Naive thymus-derived CD8-positive, alpha-beta T cell (primary cell): ENCODE measurements at places on chromosomes 12 and 14.

GRCh38 chr14:70888681-70889175 lies 18.5 kb upstream of the PCNX1 start:
- DNase-seq: no peak

DNA sequence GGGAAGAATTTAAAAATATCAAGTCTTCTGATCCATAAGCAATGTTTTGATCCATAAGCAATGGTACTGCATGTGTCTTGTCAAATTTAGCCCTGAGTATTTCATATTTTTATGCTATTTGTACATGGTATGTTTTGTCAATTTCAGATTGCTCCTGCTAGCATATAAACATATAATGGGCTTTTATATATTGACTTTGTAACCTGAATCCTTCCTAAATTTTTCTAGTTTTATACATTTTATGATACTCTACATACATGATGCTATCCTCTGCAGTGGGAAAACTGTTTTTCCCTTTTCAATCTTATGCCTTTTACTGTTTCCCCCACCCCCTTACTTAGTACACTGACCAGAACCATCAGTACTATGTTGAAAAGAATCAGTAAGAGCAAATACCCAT lies 75.1 kb downstream of the R3HDM2 start:
- DNase-seq: no peak

DNA sequence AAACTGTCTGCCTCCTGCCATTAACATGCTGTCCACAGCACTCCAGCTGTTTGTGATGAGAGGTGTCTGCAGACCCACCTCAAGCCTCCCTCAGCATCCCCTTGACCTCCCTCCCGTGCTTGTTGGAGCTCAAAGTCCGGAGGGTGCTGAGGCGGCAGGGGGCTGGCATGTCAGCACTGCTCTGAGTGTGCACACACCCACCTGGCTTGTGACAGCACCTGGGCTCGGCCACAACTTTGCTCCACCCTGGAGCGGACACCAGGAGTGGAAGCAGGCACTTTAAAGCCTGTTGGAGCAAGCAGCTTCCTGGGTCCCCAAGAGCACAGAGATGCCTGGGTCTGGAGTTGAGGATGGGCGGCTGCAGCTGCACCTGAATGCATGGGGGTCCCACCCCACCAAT lies 20.9 kb downstream of the SERPINA3 start:
- no peak for DNase-seq

DNA sequence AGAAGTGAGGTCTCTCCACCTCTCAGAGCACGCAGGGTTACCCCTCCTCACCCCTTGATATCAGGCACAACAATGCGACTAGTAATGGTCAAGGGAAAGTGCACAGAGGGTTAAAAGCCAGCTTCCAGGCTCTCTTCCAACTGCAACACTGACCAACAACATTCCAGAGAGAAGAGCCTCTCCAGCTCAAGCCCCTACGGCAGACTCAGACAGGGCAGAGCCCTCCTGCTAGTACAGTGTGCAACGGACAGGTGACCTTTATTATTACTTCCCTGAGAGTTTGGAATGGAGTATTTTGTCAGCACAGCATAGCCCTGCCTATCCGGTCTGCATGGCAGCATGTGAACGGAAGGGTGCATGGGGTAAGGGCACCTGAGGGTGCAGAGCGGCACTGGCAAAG lies 73.0 kb downstream of the PTPN21 start:
- DNase-seq: no peak

GRCh38 chr12:23659131-23659530 lies 290.3 kb downstream of the SOX5 start:
- no peak for DNase-seq

DNA sequence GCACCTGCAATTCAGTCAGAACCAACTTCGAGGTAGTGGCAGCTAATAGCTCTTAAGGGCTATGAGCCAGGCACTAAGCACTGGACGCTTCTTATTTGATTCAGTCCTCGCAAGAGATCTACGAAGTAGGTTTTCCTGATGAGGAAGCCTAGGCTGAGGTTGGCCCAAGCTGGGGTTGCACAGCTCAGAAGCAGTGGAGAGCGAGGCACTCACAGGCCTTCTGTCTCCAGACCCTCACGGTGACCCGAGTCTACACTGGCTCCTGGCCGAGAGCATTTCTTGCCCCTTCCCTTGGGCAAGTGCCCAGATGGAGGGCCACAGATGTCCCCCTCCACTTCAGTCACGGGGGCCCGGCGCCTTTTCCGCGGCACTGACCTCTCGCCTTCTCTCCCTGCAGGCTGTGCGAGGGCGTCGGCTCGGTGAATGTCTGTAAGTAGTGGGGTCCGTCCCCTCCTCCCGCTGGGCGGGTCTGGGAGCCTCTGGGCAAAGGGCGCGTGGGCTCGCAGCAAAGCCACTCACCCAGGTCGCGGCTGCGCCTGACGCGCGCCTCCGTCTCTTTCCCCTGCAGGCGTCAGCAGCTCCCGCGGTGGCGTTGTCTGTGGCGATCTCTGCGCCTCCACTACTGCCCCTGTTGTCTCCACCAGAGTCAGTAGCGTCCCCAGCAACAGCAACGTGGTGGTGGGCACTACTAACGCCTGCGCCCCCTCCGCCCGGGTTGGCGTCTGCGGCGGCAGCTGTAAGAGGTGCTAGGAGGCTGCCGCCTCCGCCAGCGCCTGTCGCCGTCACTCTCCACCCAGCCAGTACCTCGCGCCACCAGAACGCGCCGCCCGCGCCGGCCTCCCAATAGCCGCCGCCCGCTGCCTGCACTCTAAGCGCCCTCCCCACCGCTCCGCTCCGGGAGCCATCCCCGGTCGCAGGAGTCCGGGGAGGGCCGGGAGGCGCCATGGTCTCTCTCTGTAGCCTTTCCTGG lies 13.1 kb downstream of the KRT83 start:
- DNase-seq: no peak

DNA sequence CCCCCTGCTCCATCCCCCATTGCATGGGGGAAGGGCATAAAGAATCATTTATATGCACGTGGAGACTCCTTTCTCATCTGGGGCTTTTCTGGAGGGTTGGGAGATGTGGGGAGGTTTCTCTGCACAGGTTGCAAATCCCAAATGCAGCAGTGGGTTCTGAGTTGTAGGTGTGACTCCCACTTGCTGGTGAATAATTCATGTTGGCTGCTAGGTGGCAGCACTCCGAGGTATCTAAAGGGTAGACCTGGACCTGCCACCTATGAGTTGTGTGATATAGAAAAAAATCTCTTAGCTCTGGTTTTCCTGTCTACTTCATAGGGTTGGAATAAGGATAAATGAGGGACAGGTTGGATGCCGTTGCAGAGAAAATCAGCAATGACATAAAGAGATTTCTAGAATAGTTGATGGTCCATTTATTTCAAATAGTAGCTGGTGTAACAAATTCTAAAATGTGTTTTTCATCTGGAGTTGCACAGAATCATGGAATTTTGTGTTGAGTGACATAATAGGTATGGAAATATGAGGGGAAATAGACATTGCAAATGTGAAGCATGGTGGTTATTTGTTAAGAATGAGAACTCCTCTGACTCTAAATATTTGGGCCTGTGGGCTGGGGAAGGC lies 4.6 kb downstream of the MARCHF9 start:
- no peak for DNase-seq

- DNase-seq: no peak
Measured at GRCh38 chr14:104546591-104547309, 32.8 kb upstream of the C14orf180 start.

DNA sequence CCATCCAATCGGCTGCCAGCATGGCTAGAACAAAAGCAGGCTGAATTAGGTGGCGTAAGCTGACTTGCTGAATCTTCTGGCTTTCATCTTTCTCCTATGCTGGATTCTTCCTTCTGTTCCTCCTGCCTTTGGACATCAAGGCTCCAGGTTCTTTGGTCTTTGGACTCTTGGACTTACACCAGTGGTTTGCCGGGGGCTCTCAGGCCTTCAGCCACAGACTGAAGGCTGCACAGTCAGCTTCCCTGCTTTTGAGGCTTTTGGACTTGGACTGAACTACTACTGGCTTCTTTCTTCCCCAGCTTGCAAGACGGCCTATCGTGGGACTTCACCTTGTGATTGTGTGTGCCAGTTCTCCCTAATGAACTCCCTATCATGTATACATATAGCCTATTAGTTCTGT lies 42.0 kb downstream of the RPS6KA5 start:
- no peak for DNase-seq

DNA sequence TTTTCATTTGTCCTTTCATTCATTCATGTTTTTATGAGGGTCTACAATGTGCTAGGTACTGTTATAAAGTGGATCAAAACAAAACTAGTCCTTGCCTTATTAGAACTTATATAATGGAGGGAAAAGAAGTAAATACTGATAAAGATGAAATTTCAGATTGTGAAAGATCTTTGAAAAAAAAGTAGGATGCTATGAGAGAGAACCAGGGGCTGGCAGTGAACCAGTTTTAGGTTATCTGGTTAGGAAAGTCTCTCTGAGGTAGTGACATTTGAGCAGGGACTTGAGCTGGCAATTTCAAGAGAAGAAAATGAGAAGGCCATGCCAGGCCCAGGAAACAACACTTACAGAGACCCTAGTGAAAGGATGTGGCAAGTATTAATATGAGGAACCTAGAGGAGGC lies 57.3 kb upstream of the E2F7 start:
- no peak for DNase-seq

DNA sequence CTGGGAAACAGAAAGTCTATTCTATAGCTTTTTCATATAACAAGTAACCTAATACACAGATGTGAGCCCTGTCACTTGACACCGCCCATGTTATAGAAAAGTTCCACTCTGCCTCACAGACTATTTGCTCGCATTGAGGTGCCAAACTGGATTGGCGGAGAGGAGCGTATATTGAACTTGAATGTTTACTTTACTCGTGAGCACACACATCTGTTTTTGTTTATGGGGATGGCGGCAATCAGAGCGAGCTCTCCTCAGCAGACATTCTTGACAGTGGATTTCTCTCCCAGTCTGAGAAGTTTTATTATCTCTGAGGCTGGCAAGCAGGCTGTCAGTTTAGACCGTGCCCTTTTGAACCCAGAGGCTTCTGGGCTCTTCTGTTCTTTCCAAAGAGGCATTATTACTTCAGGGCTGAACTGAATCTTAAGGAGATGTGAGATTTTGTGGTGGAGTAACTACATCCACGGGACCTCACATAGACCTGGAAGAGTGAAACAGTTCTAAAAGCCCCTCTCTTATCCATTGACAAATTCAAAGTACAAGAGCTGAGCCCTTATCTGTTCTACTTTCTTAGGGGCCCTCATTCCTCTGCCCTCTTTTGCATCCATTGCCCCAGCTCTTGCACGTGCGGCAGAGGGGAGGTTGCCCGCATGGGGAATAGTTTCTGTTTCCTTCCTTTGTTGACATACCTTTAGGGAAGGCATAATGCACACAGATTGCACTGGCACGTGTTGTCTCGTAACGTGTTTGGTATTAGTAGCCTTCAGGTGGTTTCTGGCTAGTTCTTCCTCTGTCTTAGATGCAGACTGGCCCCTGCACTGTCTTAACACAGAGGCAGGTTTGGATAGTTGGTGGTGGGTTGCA lies 68.2 kb downstream of the DRAM1 start:
- no peak for DNase-seq

GRCh38 chr12:6061660-6062059 lies 62.8 kb downstream of the VWF start:
- DNase-seq: no peak

- DNase-seq: no peak
Measured at GRCh38 chr12:93011100-93011499, 82.0 kb upstream of the EEA1 start.

DNA sequence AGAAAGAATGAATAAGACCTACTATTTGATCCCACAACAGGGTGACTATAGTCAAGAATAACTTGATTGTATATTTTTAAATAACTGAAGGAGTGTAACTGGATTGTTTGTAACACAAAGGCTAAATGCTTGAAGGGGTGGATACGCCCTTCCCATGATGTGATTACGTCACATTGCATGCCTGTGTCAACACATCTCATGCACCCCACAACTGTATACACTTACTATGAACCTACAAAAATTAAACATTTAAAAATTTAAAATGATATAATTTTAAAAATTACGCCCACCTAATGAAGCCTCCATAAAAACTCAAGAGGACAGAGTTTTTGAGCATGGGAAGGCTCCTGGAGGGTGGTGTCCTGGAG lies 94.5 kb downstream of the SCARB1 start:
- no peak for DNase-seq

- peak; percentile 26 for DNase-seq
Measured at GRCh38 chr14:105060751-105061427, 4.3 kb downstream of the GPR132 start.

DNA sequence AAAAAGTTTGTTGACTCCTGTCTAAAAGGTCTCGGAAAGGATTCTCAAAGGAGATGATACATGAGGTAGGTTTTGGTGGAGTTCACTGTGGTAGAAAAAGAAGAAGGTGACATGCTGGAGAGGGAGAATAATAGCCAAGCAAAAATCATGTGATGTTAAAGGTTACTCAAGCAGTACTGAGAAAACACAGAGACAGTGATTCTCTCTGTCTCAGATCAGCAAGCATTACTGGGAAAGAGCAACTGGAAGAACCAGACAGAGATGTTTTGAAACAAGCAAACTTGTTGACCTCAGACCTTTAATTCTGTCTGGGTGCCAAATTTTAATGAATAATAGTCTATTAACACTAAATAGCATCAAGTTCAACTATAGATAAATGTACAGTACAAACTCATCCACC lies 183.5 kb upstream of the PLEKHG7 start:
- DNase-seq: no peak

GRCh38 chr12:68800294-68800693 lies 7.7 kb upstream of the MDM2 start:
- no peak for DNase-seq

- DNase-seq: no peak
Measured at GRCh38 chr12:26576266-26576665, 256.7 kb downstream of the ITPR2 start.

DNA sequence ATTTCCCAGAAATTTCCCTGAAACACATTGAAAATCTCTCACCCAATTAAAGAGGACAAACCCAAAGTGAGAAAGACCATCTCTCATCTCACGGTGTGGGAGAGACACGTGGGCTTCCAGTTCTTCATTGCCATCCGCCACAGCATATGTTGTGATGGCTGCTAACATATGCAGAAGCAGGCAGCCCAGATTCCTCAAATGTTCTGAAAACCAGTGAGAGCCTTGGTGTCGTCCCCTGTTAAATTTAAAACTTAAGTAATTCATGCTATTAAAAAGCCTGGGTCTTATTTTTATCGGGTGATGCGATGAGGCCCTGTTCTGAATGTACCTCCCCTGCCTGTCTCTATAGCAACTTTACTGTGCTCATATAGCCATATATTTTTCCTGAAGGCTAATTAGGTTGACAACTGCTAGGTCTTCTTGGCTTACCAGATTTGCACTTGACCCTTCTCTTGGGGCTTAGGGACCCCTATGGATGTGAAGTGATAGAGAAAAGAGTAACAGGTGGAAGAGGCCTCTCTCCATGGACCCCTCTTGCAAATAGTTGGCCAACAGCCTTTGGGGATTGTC lies 2.8 kb upstream of the FGF6 start:
- no peak for DNase-seq

GRCh38 chr14:24935796-24936195 lies 114.2 kb downstream of the STXBP6 start:
- DNase-seq: no peak

GRCh38 chr12:113485330-113485729 lies 13.7 kb upstream of the LHX5 start:
- no peak for DNase-seq

GRCh38 chr14:90054803-90055202 lies 7.0 kb upstream of the KCNK13 start:
- no peak for DNase-seq
